ENCODE measurements at places on chromosomes 7 and 10.

DNA sequence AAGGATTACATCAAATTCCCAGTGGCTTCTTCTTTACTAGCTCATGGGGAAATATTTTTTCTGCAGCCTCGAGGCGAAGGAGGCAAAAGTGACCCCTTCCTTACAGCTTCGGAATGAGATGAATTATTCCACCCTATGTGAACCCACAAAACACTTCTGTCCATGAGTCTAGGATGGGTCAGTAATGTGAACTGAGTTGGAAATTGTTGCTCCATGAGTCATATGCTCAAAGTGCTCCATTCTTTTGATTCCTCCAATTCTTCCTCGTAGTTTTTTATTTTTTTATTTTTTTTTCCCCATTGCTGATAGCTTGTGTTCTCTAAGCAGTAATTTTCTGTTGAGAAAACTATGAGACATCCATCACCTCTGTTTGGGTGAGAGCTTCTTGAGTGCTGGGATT is 31.7 kb upstream of the FAM204A start:
- no peak for DNase-seq

DNA sequence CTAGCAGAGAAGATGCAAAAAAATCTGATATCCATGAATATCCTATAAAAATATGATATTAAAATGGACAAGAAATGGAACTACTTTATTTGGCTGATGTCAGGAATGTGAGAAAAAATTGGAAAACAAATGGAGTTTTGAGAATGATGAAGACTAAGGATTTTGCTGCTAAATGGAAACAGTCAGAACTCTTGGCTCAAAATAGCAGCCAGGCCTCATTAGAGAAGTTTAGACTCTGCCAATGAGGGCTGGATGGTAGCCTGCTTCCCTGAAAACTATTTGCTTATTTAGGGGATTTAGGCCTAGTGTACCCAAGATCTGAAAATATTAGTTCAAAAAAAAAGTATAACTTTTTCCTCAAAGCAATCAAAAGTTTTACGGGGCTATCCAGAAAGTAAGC is 458.5 kb downstream of the TFEC start:
- no peak for DNase-seq

DNA sequence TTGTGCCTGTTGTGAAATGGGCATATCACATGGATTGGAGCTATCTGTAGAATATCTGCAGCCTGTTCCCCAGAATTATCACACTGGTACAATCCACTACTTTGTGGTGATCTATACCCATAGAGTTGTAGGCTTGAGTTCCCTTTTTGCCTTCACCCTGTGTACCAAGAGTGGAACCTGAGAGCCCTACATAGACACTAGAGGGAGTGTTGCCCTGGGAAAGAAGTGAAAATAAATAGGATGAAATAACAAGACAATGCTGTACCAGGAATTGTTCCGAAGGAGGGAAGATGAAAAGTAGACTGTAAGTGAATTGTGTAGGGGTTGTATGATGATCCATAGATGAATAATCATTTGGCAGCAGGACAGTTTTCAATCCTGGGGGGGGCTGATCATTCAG is 9.0 kb downstream of the SORCS3 start:
- DNase-seq, result no peak

- no peak for DNase-seq
These were observed 311.2 kb downstream of the RNLS start for GRCh38 chr10:88271761-88272543.

DNA sequence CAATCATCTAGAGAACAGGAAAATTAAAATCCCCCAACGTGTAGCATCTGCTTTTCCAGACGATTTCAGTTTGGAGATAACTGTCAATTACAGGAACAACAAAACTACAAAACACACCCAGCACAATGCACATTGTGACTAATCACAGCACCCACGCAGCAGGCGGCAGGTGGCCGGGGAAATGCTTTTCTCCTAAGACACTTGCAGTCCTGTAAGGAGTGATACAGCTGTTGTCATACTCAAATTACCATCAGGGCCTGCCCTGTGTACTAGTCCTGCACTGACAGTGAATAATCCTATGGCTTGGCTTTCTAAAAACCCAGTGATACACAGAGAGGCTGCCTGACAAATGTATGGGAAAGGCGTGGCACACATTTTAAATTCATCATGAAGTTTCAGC is 37.8 kb downstream of the COBL start:
- DNase-seq, result peak; percentile 73

GRCh38 chr7:66542049-66542448 is 86.6 kb upstream of the KCTD7 start:
- no peak for DNase-seq

DNA sequence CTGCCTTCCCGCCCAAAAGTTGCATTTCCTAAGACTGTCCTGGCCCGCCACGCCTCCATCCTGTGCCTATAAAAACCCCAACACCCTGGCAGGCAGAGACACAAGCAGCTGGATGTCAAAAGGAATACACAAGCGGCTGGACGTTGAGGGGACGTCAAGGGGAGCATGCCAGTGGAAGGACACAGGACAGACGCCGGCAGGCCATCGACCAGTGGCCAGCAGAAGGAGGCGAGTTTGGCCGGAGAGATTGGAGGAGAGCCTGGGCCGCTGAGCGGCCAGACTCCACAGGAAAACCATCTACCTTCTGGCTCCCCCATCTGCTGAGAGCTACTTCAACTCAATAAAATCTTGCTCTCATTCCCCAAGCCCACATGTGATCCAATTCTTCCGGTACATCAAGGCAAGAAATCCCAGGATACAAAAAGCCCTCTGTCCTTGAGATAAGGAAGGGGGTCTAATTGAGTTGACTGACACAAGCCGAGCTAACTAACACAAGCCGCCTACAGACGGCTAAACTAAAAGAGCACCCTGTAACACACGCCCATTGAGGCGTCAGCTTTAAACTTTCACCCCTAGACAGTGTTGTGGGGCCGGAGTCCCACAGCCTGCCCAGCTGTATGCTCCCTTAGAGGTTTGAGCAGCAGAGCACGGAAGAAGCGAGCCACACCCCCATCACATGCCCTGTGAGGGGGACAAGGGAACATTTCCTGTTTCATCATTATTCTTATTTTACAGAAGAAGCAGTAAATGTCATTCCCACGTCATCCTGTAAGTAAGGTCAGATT is 150.3 kb upstream of the PHYHIPL start:
- no peak for DNase-seq

GRCh38 chr7:128358233-128358632 is 3.3 kb downstream of the PRRT4 start:
- DNase-seq, result no peak

DNA sequence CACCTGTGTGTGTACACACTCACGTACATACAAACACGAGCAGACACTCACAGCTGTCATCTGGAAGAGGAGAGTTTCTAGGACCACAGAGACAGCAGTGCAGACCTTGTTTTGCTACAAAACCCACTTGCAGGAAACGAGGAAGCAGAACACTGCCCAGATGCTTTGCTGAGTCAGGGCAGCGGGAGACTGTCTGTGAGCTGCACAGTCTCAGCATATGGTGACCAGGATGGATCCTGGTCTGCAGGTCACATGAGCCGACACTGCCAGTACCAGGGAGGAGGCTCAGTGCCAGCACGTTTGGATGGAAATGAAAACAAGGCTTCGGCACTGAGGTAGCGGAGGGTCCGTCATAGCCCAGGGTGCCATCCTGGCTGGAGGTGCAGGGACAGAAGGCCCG is 117.6 kb upstream of the DPP6 start:
- DNase-seq, result no peak

DNA sequence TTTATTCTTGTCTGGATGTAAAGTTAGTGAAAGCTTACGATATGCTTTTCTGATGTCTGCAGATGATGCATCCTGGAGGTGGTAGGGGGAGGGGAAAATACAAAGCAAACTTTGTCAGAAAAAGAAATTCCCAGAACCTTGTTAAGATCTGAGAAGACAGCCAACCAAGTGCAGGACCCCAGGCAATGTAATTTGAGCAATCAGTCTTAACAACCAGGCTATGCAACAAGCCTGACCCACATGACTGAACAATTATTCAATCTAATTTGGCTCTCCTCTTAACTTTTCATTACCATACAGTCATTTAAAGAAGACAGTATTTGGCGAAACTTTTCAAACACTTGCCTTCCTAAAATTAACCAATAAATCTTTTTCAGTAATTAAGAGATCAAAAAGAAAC is 74.5 kb downstream of the DNAJC1 start:
- no peak for DNase-seq

- DNase-seq, result no peak
These were observed 567.7 kb downstream of the ETV1 start for GRCh38 chr7:13421776-13422175.

DNA sequence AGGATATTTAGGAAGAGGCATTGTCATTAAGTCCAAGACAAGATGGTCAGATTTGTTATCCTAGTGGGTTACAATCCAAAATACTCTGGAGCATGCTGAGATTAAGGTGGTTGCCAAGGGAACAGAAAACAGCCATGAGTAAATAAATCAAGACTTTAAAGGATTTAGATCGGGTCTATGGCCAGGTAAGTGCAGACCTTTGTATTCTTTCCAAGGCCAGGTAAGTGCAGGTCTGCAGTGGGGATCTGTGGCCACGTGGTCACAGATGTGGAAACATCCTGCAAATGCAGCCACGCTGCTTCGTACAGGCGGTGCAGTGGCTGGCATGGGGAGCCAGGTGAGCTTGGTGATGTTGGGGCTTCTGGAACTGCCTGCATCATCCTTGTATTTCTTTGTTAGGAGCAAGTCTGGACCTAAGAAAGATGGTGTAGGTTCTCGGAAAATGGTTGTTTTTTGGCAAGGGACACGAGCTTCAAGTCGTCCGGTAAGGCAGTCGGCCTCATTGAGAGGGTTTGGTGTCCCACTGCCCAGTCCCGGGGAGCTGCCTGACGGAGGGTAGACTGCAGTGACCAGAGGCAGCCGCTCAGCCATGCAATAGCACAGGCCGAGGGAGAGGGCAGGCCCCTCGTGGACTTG is 21.8 kb downstream of the ZNF775 start:
- DNase-seq, result peak; percentile 15

DNA sequence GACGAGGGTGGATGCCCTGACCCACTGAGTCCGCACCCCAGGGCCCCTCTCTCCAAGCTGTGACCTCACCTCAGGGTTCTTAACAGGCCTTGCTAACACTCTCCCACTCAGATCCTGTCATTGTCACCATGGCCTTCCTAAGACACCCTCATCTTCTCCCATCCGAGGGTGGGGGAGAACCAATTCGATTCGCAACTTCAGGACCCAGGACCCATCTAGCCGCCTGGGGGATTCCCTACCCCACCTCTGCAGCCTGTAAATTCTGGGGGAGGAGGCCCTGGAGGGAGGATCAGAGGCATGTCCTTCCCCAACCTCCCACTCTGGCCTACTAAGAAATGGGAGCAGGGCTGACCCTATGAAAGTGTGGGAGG is 17.4 kb downstream of the TRIM8 start:
- DNase-seq, result no peak

DNA sequence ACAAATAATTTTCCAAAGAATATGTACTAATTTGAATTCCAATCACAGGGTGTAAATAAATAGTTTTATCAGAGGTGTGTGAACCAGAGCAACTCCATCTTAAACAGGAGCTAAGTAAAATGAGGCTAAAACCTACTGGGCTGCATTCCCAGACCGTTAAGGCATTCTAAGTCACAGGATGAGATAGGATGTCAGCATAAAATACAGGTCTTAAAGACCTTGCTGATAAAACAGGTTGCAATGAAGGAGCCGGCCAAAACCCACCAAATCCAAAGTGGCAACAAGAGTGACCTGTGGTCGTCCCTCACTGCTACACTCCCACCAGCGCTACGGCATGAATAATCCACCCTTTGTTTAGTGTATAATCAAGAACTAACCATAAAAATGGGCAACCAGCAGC is 291.7 kb upstream of the SEMA3D start:
- DNase-seq, result no peak

GRCh38 chr7:106992511-106992910 is 52.0 kb upstream of the PRKAR2B start:
- no peak for DNase-seq

- DNase-seq, result peak; percentile 20
These were observed 162.8 kb downstream of the USP6NL start for GRCh38 chr10:11448545-11449244.

DNA sequence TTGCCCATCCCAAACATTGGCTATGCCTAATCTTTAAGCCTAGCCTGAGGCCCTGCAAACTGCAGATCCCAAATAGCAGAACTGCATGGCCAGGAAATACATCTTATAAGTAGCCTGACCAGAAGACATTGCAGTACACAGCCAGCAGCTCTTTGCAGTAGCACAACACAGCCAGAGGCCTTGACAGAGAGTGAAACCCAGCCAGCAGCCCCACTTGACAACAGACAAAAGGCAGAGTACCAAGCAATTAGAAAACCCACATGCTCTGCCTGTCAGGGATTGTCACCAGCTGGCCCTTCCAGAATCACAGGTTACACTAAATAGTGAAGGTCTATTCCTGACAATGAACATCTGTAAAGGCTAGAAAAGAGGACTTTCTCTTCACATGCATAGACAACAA is 242.8 kb upstream of the TMEM72 start:
- DNase-seq, result no peak

DNA sequence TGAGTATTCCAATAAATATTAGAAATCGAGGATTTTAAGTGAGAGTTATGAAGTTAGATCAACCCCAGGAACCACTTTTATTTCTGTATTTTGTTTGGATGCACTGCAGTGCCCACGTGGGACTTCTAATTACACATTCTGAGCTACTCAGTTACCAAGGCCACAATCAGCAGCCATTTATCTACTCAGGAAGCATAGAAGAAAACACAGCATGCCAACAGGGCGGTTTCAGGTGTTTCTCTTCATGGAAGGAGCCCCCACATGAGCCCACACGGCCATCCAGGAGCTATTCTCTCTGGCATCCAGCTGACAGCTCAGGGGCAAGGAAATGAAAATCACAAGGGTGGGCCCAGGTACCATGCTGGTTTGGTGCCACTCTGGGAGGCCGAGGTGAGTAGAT is 266.5 kb upstream of the MKLN1 start:
- DNase-seq, result no peak

- no peak for DNase-seq
These were observed 8.6 kb downstream of the AOC1 start for GRCh38 chr7:150860978-150861295.

- no peak for DNase-seq
These were observed 6.4 kb downstream of the MAFK start for GRCh38 chr7:1536743-1537534.

GRCh38 chr10:112774210-112774609 is 175.8 kb upstream of the TCF7L2 start:
- no peak for DNase-seq

All from D341Med (cell line).